ENCODE measurements at places on chromosomes 7 and 10.
A peak's percentile ranks its signal among the peaks of the same experiment; 100 is the strongest.

DNA sequence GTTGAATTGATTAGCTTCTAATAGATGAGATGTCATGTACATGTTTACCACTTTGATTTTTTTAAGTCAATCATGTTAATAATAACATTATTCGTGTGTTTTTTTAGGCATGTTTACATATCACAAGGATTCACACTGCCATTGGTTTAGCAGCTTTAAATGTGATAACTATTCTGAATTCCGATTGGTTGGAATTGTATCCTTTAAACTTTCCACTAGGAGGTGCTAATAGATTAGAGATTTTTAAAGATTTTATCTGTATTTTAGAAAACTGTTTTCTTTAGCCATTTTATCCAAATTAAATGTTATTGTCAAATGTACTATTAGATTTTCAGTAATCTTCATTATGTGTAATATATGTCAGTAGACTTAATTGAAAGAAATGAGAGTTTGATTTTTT, 83.2 kb downstream of the HECTD2 start:
- peak; percentile 12 for DNase-seq

DNA sequence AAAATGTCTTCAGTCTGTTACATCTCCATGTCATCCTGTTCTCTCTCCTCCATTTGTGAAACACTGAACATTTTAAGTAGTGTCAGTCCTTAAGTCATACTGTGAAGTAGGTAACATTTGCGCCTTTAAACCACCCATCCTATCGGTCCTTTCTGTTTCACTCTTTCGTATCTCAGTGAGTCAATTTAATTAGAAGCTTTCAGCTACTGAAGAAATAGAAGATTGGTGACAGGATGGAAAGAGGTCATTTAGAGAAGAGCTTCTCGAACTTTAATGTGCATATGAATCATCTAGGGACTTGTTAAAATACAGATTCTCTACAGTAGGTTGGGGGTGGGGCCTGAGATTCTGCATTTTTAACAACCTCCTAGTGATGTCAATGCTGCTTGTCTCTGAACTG, 113.4 kb downstream of the SRI start:
- DNase-seq, result no peak

- no peak for DNase-seq
These were observed at the start of gene WDR86 for GRCh38 chr7:151409667-151410404. Gene WDR86, minus strand, starts transcription at chr7:151410038. Its CDS starts 449 bp downstream, at chr7:151409589.

DNA sequence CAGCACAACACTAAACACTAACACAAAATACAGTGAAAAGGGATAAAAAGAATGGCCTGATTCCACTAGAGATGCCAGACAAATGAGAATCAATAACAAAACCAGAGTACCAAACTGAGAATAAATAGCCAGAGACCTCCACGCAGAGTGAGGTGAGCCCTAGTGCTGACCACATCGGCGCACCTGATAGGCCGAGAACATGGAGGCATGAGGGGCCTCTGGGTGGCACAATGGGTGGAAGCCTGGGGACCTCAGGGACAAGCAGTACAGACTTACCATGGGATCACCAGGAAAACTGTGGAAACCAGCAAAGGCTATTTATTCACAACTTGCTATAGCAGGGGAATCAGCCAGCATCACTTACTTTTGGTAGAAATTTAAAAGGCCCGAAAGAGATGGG, 1.8 kb upstream of the CSGALNACT2 start:
- DNase-seq, result peak; percentile 5

DNA sequence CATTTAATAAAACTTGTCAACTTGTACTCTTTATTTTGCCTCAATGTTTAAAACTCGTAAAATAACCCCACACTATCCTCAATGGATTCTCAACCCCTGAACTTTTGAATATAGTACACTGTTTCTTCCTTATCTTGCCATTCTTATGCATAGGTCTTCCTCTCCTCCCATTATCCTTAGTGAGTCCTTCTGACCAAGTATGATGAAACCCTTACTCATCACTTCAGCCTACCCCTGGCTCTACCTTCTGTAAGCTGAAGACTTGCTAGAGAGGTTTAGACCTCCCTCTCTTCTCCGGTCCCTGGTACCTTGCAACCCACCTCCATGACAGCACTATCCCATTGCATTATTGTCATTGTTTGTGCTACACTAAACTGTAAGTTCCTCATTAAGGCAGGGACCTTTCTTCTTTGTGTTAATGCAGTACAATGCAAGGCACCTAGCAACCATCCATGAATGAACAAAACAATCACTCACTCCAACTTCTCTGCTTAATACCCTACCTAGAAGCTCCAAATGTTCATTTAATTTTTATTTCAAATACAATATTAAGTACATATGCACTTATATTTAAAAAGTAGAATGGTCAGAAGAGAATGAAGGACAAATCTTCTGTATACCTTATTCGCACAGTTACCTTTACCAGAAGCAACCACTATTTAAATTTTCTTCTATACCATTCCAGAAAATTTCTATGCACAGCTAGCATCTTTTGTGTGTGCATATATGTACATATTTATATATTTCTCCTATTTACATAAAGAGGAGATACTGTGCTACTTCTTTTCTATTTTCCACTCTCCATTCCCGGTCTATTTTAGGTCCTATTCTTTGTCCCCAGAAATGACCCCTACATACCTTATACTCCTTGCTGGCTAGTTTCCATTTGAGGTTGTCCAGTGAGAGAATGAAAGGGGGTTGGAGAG, 77.5 kb downstream of the SLC16A9 start:
- no peak for DNase-seq

GRCh38 chr10:76155961-76156360, 724.5 kb downstream of the LRMDA start:
- no peak for DNase-seq

DNA sequence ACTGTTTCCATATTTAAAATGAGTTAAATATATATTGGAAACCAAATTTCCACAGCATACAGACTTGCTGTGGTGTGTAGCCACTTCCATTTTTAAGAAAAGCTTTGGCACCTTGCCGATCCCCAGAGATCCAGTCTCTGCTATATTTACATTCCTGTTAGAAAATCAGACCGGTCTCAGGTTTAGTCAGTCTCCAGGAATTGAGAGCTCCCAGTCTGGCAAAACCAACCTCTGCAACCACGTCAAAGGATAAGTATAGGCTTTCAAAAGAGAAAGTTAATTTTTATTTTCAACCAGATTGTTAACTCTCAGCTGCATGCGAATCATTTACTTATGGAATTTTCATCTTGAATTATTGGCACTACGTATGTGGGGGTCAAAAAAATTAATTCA, 28.2 kb downstream of the PUS7 start:
- DNase-seq, result no peak

DNA sequence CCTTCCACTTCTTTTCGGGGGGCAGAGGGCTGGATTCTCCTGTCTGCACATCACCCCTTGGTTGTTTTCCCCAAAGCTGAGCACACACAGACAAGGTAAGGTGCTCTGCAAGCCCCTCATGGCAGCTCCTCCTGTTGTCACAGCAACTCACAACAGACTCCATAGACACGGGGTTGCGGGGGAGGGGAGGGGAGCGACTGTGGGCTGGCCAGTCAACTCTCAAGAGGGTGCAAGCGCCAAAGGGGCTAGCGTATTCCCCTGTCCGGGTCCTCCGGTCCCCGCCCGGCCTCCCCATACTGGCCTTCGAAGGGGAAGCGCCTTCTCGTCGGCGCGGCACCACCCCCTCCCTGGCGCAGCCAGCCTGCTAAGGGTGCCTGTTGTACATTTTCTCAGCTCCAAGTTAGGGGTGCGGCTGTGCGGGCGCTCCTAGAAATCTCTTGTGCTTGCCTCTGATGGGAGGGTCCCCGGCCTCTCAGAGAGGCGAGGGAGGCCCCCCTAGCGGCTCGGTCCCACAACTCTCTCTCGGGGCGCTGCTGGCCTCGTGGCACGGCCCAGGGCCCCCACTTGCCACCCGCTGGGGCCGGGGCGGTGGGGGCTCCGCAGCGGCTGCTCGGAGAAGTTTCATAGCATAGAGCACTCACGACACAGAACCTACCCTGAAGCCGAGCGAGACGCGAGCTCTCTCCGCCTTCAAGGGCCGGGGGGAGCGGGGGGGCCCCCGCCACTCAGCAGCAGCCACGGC, 498 bp downstream of the RHOBTB1 start:
- DNase-seq, result peak; percentile 71

DNA sequence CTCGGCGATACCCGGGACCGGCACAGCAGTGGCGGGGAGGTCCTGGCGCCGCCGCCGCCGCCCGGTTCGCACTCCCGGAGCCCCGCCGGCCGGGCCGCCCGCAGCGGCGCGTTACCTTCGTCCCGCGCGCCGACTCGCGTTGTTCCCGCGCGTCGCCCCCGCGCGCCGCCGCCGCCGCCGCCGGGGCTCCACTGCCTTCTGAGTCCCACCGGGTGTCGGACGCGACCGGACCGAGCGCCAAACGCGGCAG, at the start of gene EZH2:
EZH2 (minus strand) TSS at position 243 of the 250 bp plus-strand sequence. CDS start 36,993 bp downstream, outside the sequence.
- no peak for DNase-seq

DNA sequence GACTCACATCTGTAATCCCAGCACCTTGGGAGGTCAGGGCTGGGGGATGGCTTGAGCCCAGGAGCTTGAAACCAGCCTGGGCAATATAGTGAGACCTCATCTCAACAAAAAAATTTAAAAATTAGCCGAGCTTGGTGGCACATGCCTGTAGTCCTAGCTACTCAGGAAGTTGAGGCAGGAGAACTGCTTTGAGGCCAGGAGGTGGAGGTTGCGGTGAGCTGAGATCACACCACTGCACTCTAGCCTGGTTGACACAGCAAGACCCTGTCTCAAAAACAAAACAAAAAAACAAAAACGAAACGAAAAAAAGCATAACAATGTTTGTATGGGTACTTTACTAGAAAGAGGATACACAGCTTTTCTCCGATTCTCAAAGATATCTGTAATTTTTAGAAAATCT, 31.8 kb downstream of the WNT16 start:
- DNase-seq, result no peak

GRCh38 chr10:110399106-110399964, 94.6 kb upstream of the SMNDC1 start:
- DNase-seq, result peak; percentile 86

DNA sequence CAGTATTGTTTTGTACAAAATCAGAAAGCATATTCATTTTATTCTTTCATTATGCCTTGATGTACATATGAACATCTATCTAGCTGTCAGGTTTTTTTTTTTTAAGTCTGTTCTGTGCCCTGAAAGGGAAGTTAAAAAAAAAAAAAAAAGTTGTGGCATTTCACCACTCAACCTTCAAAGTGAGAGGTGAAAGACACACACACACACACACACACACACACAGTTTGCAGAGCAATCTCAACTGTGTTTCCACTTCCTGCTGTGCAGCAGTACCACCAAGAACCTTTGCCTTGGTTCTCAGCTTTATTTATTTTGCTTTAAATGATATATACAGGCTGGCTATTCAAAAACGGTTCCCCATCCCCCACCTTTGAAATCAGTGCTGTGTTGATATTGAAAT, 955.6 kb downstream of the GATA3 start:
- DNase-seq, result no peak

DNA sequence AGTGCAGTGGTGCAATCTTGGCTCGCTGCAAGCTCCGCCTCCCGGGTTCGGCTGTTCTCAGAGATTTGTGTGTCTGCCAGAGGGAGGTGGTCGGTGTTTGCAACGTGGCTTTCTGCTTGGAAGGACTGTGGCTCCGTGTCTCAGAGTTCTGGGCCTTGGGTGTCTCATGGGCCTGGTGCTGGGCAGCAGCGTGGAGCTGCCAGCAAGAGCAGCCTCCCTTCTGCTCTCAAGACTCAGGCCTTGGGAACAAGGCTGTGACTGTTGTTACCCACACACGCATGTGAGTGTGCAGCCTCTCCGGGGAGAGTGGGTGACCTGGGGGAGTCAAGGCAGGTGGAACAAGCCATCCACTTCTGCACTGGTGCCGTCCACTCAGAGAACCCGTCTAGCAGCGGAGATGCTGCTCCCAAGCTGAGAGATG, 52.0 kb downstream of the VIPR2 start:
- DNase-seq, result no peak

- no peak for DNase-seq
These were observed 143.6 kb upstream of the PRR15 start for GRCh38 chr7:29420011-29420410.

DNA sequence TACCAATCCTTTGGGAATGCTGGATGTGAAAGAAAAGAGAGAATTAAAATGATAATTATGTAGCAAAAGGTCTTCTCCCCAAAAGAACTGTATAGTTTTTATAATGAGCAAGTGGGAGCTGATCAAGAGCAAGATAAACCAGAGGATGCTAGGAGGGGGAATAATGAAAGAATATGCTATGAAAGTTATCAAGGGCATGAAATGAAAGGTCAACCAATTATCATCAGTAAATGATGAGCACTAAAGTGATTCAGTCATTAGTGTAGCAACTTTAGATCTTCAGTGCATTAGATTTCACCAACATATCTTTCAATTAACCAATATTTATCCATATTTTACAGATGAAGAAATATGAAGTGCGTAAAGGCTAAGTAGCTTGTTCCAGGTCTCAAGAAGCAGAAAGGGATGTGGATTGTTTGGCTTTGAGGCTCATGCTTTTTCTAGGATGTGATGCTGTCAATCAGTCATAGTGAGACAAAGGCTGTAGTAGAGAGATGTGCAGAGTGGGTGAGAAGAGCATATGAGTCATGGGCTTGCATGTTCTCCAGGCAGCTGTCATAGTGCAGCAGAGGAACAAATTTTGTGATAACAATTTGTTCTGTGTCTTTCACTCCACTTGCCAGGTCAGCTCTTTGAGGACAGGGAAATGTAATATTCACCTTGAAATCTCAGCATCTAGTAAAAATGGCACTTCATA, 5.7 kb upstream of the OR2F2 start:
- DNase-seq, result no peak

DNA sequence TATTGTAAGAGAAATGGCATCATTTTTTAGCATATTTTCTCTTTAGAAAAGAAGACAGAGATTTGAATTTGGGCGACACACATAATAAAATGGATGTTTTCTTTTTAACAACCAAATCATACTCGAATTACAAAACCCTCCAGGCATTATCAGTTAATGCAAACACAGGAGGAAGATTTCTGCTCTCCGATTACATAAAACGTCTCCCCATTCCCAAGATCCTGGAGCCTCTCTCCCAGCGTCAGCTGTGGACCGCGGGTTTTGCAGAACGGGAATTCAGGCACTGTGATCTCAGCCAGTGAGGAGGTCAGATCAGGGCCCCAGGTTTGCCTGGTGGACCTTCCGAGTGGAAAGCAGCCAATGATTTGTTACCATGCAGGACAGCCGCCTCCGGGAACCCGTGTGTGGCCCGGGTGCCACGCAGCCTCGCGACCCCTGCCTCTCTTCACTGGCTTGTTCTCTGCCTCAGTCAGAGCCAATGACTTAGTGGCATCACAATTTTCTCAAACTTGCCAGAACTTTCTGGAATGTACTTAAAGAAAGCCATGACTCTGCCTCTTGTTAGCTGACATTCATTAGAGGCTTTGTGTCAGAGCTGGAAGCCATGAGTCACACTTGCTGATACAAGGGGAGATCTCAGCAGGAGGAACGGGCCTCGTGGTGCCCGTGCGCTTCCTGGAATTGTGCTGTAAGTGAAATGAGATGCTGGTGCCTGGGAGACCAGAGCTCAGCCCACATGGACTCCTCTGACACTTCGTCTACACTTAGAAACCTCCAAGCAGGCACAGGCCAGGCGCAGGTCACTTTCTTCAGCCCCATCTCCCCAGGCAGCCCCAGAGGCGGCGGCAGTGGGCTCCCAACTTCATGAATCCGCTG, 246.1 kb downstream of the KLF6 start:
- peak; percentile 29 for DNase-seq

Data from urothelium cell line (cell line).